Activated CD8-positive, alpha-beta T cell treated with anti-CD3 and anti-CD28 coated beads, Interleukin-2, amount 10 ng/mL, durations not matched to agents 7 days and 5 days (primary cell): ENCODE measurements at places on chromosomes 3 and 15.

GRCh38 chr15:58574631-58575030, 142.8 kb downstream of the LIPC start:
- no peak for DNase-seq

GRCh38 chr3:23806534-23807423, 1.0 kb downstream of the UBE2E1 start:
- DNase-seq: peak; percentile 24

DNA sequence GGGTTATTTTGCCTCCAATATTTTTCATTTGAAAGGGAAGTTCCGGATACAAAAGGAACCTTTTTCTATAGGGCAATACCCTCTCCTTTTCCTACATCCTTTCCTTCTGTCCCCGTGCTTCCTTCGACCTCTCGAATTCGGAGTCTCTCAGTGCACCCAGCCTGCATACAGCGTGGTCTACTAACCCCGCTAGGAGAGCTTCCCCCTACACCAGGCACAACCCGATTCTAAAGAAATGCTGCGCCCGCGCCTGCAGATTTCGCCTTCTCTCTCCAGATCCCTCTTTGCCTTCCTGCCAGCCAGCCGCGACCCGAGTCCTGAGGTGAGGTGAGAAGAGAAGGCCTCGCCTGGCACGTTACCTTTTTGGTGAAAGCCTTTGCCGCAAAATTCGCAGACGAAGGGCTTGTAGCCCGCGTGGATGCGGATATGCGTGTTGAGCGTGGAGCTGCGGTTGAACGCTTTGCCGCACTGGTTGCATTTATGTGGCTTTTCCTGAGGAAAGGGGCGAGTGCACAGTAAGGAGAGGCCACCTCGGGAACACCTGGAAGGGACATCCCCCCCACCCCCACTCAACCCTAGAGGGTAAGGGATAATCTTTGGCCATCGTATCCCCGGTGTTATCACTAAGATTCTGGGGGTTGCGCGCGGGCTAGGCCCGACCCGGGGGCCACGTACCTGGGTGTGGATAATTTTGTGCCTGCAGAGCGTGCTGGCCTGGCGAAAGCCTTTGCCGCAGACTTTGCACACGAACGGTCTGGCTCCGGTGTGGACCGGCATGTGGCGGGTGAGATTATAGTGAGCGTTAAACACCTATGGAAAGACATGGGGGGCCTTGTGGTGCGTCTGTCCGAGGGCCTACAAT, 2.3 kb downstream of the FEZF2 start:
- no peak for DNase-seq

GRCh38 chr3:127735767-127736693, 63.3 kb downstream of the ABTB1 start:
- DNase-seq: no peak

GRCh38 chr3:176916777-176917176, 280.5 kb downstream of the TBL1XR1 start:
- DNase-seq: no peak

DNA sequence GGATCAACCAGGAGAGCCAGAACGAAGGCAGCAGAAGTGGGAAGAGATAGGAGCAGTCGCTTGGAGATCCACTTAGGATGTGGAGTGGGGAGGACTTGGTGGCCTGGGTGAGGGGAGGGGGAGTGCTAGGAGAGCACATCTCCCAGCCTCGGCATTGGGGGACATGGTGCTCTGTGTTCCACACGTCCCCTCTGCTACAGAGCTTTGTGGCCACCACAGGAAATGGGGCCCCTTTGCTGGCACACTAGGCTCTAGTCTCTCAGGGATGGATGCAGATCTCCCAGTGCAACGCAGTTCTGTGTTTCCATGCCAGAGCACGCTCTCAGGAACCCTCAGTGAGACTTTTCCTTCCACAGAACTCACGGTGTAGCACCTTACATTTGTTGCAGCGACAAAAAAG, 68.8 kb downstream of the CHDH start:
- DNase-seq: no peak
